ENCODE measurements at places on chromosomes 5 and 9.

DNA sequence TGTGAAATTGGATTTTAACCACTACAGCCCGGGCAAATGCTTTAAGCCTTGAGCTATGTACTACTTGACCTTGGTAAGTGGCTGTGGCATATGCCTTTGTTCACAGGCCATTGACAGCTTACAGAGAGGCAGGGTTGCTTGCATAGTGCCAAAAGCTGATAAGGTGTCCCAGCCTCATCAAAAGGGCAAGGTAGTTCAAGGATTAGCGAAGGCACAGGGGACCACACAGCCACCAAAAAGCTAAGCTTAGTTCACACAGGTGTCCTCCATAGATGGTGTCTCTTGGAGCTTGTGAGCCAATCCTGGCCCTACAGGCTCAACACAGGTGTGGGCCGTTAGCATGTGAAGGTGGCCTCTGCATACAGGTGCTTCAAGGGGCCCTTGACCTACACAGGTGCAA lies 86.8 kb downstream of the ZNF622 start:
- DNase-seq: no peak

- peak; percentile 30 for DNase-seq
Measured at GRCh38 chr5:119395080-119395836, 39.4 kb downstream of the TNFAIP8 start.

DNA sequence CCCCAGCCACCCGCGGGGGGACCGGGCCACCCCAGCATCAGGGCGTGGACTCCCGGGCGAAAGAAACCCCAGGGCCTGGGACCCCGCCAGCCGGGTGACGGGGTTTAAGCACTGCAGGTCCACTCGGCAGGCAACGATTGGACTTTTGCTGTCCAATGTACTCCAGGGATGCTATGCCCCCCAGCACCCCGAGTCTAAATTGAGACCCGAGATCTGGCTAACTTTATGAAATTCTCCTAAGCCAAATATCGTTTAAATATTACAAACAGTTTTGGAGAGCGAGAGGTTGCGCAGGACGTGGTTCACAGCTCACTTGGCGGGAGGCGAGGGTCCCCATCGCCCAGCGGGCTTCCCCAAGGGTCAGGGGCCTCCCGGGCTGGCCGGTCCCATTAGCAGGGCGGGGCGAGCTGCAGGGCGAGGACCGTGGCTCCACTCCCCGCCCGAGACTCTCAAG lies 384 bp upstream of the MRPS2 start:
- DNase-seq: peak; percentile 61

GRCh38 chr9:129351058-129351641 lies 173.1 kb upstream of the IER5L start:
- no peak for DNase-seq

GRCh38 chr9:20512636-20513035 lies 109.7 kb downstream of the MLLT3 start:
- peak; percentile 18 for DNase-seq

- peak; percentile 85 for DNase-seq
Measured at GRCh38 chr5:159021901-159022556, 77.7 kb downstream of the EBF1 start.

DNA sequence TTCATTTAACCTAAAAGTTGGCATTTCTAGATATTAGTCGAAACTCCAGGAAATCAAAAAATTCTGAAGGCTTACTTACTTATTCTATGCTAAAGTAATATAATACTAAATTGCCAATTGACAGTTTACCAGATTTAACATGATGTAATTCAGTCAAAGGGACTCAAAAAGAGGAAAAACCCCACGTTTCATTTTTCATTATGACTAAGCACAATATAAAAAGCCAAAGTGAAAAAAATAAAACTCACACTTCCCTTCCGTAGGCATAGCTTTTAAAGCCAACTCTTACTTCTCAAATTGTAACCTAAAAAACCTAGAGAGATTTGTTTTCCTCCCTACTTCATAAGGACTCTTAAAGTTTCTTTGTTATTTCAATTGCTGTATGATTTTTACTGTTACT lies 146.6 kb downstream of the RAPGEF6 start:
- DNase-seq: peak; percentile 8

- DNase-seq: peak; percentile 41
Measured at GRCh38 chr5:103511554-103511885, 51.1 kb downstream of the NUDT12 start.

DNA sequence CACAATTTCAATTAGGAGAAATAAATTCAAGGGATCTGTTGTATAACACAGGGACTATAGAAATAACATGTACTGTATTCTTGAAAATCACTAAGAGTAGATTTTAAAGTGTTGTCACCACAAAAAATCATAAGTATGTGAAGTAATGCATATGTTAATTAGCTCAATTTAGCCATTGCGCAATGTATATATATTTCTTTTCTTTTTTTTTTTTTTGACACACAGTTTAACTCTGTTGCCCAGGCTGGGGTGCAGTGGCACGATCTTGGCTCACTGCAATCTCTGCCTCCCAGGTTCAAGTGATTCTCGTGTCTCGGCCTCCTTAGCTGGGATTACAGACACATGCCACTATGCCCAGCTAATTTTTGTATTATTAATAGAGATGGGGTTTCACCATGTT lies 70.2 kb downstream of the XRCC4 start:
- no peak for DNase-seq

- DNase-seq: peak; percentile 87
Measured at GRCh38 chr9:1231998-1232919, 182.1 kb downstream of the DMRT2 start.

DNA sequence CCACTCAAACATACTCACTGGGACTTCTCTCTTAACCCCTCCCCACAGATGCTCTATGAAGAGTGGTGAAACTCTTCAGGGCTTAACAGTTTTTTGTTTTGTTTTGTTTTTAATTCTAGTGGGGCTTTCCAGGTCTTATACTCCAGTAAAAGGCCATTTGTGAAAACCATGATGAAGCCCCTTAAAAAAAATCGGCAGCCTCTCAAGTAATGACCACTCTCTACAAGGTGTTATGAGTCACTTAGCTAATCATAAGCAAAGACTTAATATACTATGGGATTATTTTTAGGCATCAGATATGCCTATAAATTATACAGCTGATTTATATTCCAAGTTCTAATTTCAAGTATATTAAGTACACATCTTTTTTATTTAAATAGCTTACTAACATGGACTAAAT lies 607.9 kb downstream of the RAB3C start:
- no peak for DNase-seq

GRCh38 chr5:14286574-14287421 lies 143.7 kb downstream of the TRIO start:
- DNase-seq: no peak

DNA sequence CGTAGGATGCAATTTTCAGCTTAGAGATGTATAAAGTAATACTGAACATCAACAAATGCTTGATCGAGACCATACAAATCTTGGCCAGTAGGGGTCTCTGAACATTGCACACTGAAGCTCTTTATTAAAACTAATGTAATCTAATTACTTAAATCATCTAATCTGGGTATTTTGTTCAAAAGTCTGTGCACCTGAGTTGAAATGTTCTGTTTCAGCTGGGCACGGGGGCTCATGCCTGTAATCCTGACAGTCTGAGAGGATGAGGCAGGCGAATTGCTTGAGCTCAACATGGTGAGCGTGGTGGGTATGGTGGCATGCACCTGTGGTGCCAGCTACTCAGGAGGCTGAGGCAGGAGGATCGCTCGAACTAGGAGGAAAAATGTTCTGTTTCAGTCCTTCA lies 41.0 kb downstream of the ESM1 start:
- peak; percentile 73 for DNase-seq

- DNase-seq: no peak
Measured at GRCh38 chr9:13791816-13792215, 512.3 kb upstream of the MPDZ start.

DNA sequence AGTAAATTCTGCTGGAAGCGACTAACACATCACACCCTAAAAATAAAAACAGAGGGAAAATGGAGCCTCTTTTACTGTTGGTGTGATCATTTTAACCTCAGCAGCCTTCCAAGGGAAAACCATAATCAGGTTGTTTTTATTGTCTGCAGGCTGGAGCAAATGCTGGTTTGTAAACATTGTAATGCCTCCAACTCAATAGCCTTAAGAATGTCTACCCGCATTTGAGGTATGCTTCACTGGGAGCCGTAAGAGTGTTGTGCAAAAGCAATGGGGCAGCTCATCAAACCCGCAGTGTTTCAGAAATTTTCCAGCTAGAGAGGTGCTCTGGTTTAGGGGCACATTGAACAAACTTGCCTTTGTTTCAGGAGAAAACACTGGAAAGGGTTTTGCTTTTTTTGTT lies 17.0 kb downstream of the NIM1K start:
- DNase-seq: no peak

DNA sequence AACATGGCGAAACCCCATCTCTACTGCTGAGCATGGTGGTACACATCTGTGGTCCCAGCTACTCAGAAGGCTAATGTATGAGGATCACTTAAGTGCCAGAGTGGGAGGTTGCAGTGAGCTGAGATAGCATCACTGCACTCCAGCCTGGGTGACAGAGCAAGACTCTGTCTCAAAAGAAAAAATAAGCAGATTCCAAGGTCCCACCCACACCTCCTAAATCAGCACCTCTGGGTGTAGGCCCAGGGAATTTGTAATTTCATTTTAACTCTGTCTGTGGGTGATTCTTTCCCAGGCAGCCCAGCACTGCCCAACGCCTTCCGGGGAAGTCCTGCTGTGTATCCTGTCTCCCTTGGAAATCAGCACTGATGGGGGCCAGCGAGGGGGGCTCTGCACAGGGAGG lies 12.5 kb downstream of the CAMK2A start:
- no peak for DNase-seq

DNA sequence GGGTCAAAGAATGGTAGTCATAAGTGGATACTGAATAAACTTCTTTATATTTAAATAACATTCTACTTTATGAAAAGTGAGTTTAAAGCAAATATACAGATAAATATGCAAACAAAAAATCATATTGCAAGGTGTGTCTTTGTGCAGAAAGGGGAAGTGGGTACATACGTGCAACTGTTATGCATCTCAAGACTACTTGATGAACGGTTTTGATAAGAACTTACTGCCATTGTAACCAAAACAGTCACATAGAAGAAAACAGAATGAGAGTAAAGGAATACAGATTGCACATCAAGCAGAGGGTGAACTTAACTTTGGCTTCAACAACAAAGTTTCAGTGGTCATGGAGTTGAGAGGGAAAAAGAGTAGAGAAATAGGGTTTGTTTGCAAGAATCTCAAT lies 9.9 kb downstream of the CAMK4 start:
- no peak for DNase-seq

DNA sequence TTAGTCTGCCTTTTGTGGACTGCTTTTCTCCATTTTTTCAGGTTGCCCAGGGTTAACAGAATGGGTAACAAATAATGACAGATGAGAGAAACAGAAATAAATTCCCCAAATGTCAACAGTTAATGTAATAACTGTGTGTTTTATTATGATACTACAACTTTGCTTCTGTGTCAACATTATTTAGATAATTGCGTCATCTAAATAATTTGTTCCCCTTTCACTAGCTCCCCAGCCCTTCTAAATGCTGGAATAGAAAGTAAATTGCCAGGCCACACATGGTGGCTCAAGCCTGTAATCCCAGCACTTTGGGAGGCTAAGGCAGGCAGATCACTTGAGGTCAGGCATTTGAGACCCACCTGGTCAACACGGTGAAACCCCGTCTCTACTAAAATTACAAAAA lies 53.5 kb downstream of the RNF38 start:
- no peak for DNase-seq

DNA sequence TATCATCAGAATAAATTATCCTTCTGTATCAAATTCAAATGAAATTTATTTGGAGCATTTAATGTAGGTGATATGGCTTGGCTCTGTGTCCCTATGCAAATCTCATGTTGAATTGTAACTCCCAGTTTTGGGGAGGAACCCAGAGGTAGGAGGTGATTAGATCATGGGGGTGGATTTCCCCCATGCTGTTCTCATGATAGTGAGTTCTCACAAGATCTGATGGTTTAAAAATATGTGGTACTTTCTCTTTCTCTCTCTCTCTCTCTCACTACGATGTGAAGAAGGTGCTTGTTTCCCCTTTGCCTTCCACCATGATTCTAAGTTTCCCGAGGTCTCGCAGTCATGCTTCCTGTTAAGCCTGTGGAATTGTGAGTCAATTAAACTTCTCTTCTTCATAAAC lies 678.4 kb upstream of the RGMB start:
- peak; percentile 35 for DNase-seq

DNA sequence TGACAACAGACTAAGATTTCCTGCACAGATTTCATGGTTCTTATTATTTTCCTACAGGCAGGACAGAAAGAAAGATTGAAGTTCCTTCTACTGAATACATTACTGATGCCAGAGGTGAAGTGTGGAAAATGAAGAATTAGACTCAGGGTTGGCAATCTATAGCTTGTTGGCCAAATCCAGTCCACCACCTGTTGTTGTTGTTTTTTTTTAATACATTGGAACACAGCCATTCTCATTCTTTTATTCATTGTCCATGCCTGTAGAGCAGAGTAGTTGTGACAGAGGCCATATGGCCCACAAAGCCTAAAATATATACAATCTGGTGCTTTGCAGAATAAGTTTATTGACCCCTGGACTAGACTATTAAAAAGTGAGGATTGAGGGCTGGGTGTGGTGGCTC lies 5.8 kb upstream of the PLPPR1 start:
- DNase-seq: no peak

GRCh38 chr5:146725025-146725424 lies 153.5 kb downstream of the PPP2R2B start:
- DNase-seq: peak; percentile 38

- DNase-seq: peak; percentile 20
Measured at GRCh38 chr9:96524045-96524444, 74.1 kb downstream of the HABP4 start.

DNA sequence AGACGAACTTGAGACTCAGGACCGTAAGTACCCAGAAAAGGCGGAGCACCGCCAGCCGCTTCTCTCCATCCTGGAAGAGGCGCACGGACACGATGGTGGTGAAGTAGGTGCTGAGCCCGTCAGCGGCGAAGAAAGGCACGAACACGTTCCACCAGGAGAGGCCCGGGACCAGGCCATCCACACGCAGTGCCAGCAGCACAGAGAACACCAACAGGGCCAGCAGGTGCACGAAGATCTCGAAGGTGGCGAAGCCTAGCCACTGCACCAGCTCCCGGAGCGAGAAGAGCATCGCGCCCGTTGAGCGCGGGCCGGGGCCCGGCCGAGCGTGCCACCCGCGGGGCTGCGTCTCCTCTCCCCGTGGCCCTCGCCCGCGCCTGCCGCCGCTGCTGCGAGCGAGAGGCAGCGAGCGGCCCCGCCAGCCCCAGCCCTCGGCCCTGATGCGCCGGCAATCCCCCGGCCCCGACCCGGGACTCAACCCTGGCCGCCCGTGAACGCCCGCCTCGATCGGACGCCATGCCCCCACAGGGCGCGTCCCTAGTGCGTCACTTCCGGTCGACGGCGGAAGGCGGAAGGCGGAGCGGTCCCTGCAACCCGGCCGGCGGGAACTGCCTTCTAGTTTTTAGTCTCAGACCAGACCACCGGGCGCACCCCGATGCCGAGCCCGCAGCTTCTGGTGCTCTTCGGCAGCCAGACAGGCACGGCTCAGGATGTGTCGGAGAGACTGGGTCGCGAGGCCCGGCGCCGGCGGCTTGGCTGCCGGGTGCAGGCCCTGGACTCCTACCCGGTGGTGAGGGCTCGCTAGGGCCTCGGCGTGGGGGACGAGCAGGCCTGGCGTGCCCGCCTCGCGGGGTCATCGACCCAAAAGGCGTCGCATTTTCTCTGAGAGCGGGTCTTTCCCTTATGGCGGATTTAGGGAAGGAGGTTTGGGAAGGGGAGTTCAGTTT lies at the start of the genes NDOR1 and TMEM203:
Gene NDOR1, plus strand, starts transcription at position 575 of the 944 bp plus-strand sequence. Its CDS starts 78 bp downstream, at position 653.
Gene TMEM203, minus strand, starts transcription at position 523 of the 944 bp plus-strand sequence. Its CDS starts 234 bp downstream, at position 289.
- peak; percentile 80 for DNase-seq

Measured in choroid plexus epithelial cell (primary cell).